ENCODE measurements at places on chromosomes 11 and 22.
A peak's percentile ranks its signal among the peaks of the same experiment; 100 is the strongest.

- no peak for DNase-seq
Observed at GRCh38 chr22:31278626-31279326, 13.5 kb downstream of the PIK3IP1 start.

GRCh38 chr11:70661761-70662501, 263.6 kb downstream of the CTTN start:
- DNase-seq, result no peak

DNA sequence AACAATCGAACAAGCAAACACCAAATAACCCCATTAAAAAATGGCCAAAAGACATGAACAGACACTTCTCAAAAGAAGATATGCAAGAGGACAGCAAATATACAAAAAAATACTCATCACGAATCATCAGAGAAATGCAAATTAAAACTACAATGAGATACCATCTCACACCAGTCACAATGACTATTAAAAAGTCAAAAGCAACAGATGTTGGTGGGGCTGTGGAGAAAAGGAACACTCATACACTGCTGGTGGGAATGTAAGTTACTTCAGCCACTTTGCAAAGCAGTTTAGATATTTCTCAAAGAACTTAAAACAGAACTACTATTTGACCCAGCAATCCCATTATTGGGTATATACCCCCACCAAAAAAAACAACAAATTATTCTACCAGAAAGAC, 51.3 kb upstream of the FLI1 start:
- no peak for DNase-seq

DNA sequence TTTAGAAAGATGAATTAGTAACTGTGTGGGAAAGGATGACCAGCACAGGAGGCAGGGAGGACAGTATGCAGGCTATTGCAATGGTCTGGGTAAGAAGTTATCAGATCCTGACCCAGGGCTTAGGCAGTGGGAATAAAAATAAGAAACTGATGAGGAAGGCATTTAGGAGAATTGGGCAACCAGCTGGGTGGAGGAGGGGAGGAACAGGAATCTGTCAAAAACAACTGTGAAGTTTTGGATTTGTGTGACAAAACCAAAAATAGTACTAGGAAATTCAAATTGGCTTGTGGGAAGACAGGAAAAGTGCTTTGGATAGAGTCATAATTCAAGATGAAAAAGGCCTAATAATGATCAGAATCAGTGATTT, 27.9 kb downstream of the MMP13 start:
- no peak for DNase-seq

- no peak for DNase-seq
Observed at GRCh38 chr11:55648027-55648426, at the start of gene OR4S2. Gene OR4S2 (plus strand): TSS chr11:55648327. CDS start chr11:55650904, 2,577 bp downstream.

GRCh38 chr11:36738292-36738861, 140.3 kb upstream of the RAG2 start:
- DNase-seq, result no peak

DNA sequence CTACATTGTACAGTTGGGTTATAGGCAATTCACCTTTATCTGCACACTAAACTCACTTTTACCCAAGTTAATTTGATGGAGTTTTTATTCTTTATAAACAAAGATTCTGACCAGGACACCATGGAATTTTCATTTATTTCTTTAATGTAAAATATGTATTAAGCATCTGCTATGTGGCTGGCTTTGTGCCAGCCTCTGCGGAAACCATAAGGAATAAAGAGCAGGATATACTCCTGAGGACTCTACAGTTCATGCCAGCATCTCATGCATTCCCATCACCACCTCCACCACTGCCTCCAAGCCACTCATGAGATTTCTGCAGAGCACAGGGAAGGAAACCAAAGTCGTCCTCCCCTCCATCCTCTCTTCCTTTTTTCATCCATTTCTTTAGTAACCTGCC, 100.0 kb upstream of the DBX1 start:
- no peak for DNase-seq

DNA sequence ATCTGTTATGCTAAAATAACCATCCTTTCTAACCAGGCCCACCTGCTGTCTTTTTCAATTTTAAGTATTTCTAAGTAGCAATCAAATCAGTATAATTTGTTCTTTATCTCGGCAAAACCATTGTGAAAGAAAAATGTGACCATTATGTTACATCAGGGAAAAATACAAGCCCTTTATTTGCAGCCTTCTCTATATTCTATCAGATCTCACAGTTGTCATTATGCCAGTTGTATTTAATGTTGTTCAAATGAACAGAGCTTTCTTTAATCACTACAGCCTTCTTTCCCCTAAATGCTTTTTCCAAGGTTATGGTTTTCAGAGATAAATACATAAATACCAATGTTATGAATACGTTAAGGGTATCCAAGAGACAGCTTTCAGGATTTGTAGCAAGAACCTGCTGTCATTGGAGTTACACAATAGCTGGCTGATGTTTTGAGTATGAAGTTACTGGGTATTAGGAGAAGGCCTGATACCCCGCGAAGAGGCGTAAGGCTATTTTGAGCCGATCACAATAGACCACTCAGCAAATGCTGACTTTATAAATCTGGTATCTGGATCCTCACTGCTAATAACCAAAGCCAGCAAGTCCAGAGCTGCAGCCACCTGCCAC, 406.3 kb downstream of the CADM1 start:
- no peak for DNase-seq

DNA sequence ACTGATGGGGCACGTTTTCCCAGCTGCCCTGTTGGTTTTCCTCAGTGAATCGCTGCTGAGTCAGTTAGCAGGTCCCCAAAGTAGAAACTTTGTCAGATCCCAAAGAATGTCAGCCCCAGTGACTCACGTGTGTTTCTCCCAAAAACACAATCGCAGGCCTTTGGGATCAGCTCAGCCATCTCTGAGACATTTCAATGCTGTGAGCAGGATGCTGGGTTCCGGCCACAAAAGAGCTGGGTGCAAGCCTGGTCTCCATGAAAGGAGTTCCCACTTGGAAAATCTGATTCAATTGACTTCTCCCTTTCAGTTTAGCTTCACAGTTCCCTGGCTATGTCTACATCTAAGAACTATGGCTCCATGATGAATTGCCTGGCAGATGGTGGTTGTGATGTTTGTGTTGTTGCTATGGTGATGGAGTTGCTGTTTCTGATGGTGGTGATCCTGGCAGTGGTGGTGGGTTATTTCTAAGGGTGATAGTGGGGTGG, 28.0 kb downstream of the MYEOV start:
- peak; percentile 38 for DNase-seq

DNA sequence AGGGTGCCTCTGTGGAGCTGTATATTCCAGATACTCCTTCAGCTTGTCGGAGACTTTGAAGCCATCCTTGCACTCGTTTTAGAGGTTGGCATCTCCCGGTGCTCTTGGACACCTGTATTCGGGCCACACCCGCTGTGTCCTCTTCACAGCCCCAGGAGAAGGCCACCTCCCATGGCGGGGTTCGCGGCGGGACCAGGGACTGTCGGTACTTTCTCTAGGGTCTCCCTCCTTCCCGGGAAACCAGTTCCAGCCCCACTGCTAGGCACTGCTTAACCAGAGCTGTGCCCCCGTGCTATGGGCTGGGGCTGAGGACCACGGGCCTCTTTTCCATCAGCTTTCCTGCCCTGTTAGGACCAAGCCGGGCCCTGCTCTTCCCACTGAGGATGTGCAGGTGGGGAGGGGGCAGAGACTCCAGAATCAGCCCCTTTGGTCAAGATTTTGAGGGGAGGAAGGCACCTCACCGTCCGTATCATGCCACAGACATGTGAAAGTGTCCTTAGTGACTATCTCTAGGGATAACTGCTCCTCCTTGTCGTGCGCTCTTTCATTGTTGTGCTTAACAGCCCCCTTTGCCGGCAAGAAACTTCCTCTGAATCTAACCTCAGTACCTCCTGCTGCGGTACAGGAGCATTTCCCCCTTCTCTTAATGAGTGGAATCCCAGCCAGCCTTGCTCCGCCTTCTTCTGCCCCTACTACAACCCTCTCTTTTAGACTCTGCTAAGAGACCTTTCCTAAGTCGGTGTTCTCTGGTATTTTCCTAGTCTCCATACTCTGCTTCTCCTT, 1.2 kb upstream of the B3GAT1 start:
- DNase-seq, result no peak

DNA sequence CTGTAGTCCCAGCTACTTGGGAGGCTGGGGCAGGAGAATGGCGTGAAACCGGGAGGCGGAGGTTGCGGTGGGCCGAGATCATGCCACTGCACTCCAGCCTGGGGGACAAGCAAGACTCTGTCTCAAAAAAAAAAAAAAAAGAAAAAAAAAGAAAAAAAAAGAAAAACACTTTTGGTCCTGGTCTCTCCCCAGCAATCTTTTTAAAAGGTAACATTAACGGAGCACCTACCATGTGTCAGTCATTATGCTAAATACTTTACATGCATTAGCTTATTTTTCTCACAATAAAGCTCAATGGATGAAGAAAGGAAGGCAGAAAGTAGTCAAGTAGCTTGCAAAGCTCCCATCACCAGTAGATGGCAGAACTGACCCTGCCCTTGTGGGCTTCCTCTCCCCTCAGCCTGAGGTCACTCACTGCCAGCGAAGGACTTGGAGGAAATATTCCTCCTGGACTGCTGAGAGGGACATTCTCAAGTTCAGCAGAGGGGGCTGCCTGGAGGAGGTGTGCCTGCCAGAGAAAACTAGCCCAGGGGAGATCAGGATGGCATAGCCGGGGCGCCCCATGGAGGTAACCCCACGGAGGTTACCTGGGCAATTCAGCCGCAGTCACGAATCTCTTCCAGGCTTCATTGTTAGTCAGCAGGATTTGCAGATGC, 15.5 kb downstream of the APOL3 start:
- no peak for DNase-seq

- DNase-seq, result no peak
Observed at GRCh38 chr11:27718863-27719545, 18.7 kb upstream of the BDNF start.

GRCh38 chr11:9529334-9529650, 44.2 kb upstream of the WEE1 start:
- DNase-seq, result no peak

DNA sequence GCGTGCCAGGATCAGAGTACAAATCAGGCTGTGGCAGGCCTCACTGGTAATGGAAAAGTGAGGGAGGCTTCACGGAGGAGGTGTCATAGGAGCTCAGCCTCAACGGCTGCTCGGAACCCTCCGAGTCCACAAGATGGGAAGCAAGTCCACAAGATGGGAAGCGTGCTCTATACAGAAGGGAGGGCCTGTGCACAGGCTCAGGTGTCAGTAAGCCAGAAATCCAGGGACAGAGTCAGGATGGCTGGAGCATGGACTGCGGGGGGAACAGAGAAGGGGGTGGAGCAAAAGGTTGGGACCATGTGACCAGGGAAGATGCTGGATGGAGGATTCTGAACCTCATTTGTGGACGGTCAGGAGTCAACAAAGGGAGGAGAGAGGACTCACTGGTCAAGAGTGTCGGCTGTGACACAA, 3.4 kb upstream of the DPP3 start:
- DNase-seq, result no peak

GRCh38 chr11:45021692-45022141, 71.0 kb upstream of the TP53I11 start:
- no peak for DNase-seq

DNA sequence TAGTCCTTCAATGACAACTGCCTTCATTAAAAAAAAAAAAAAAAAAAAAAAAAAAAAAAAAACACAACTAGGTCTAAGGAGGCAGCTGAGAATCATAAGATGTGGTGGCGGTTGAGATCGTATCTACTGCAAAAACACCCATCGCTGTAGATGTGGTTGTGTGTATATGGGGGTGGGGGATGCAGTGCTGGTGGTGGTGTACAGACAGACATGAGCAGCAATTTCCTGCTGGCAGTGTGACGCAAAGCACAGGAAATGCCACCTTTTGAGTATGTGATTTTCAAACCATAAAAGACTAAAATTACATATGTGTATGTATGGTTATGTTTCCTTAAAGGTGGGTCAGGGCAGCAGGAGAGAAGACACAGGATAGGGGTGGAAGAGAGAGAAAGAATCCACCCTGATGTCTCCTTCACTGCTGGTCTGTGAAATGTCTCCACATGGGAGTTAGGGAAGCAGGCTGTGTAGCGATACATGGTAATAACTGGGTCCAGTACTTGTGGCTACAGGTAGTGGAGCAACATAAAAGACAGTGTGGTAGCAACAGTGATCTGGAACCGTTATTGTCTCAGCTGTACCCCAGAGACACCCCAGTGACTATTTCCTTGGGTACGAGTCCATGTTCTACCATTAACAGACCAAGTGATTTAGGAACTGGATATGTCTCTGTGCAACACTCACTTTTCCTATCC, 57.9 kb downstream of the SYTL2 start:
- no peak for DNase-seq

- no peak for DNase-seq
Observed at GRCh38 chr11:112004389-112004788, 20.8 kb upstream of the DLAT start.

- DNase-seq, result no peak
Observed at GRCh38 chr11:36070213-36070953, 126.5 kb downstream of the LDLRAD3 start.

- no peak for DNase-seq
Observed at GRCh38 chr22:43090130-43090789, 1.1 kb upstream of the TTLL1 start.

- DNase-seq, result no peak
Observed at GRCh38 chr11:114785820-114786219, 107.5 kb downstream of the NXPE2 start.

GRCh38 chr22:21942407-21943343, 10.0 kb downstream of the PPM1F start:
- no peak for DNase-seq

- no peak for DNase-seq
Observed at GRCh38 chr11:72741429-72741833, 10.8 kb downstream of the ARAP1 start.

- peak; percentile 87 for DNase-seq
Observed at GRCh38 chr11:34250732-34251588, 106.8 kb downstream of the ABTB2 start.

GRCh38 chr22:26673486-26673885, 16.1 kb downstream of the MIAT start:
- no peak for DNase-seq

- DNase-seq, result no peak
Observed at GRCh38 chr11:105399511-105399910, 210.4 kb upstream of the GRIA4 start.

- DNase-seq, result no peak
Observed at GRCh38 chr22:31241200-31241599, 29.1 kb downstream of the LIMK2 start.

DNA sequence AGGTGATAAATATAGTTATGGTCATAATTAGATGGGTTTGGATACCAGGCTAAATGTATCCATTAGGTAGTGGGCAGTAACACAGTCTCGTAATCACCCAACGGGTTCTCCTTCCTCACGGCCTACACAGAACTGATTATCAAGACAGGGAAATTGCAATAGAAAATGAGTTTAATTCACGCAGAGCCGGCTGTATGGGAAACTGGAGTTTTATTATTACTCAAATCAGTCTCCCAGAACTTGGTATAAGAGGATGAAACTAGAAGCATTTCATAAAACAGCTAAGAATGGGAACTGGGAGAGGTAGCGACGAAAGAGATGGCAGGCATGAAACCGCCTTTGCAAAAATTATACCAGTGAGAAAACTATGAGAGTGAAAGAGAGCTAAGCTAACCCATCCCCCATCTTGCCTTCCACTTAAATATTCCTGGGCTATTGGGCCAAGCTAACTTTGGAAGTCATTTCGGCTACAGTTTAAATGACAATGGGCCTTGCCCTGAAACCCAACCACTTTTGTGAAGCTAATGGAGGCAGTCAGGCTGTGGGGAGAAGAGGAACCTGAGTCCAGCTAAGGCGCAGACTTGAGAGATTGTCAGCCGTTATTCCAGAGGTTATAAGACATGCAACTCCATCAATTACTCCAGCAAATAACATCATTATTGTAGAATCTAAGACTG, 29.6 kb downstream of the CTSC start:
- no peak for DNase-seq

GRCh38 chr11:134644476-134645456, 232.7 kb upstream of the B3GAT1 start:
- no peak for DNase-seq

GRCh38 chr11:12319988-12320387, 57.4 kb upstream of the PARVA start:
- no peak for DNase-seq
